NCI-H1436 (cell line): ENCODE measurements at places on chromosomes 7 and 10.

DNA sequence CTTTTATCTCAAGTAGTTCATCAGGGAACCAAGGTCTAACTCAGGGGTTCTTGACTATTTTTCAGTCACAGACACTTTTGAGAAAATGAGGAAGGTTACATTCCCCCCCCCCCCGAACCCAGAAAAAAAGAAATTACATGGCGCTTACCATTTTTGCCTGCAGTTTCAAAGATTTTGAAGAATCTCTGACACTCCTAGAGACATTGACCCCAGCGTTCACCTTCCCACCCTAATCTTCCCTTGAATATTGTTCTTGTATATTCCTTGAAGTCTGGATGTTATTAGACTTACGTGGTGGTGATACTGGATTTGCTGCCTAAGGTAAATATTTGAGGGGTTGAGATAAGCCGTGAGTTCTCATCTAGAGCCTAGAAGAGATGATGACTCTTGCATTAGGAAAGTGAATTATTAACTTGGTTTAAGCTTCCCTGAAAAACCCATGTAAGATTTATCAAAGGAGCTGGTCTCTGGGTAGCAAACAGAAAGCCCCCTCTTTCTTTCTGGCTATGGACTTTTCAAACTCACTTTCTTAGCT, 245.7 kb upstream of the FOXK1 start:
- DNase-seq: no peak

- no peak for DNase-seq
Measured at GRCh38 chr10:18008986-18009385, 57.3 kb downstream of the SLC39A12 start.

DNA sequence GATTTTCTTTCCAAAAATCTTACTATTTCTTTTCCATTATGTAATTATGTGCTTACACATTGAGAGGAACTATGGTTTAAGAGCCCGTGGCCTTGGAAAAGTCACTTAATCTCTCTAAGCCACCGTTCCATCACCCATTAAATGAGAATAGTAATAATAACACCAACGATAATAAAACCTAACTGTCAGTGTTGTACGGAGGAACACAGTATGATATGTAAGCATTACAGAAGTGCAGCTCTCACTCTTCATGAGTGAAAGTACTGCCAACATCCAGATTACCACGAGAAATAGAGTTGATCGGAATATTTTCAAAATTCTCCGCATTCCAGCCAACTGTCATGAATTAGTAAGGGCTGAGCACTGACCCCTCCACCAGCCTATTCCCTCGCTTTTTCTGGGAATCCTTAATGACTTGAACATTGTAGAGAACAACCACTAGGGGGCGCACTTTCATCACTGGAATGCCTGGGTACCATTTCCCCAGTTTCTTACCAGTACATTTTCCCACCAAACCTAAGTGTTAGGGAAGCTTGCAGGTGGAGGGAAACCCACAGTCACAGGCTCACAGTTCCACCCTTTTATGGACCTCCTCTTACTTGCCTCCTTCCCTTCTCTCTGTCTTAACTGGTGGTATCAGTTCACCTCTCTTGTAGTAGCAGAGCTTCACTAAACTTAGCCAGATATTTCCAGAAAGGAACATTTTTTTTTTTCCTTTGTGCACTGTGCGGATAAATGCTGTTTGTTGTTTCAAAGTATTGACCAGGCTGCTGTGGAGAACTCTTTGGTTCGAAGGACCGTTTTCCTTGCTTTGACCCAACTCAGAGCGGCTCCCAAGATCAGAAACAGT, 27.8 kb downstream of the NKX2-3 start:
- peak; percentile 1 for DNase-seq

DNA sequence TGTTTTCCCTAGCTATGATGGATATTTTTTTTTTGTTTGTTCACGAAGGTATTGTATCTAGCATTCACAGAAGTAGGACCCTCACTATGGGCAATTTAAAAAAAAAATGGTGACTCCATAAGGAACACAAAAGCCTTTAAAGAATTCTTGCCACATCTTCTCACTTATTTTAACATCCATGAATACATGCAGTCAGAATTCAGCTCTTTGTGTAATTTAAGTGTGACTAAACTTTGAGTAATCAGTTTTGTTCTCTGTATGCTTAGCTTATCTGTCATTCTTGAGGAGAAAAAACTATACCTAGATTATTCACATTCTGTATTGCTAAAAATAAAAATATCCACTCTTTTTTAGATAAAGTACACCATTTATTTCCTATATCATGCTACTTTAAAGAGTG, 313.2 kb upstream of the KCND2 start:
- DNase-seq: no peak

DNA sequence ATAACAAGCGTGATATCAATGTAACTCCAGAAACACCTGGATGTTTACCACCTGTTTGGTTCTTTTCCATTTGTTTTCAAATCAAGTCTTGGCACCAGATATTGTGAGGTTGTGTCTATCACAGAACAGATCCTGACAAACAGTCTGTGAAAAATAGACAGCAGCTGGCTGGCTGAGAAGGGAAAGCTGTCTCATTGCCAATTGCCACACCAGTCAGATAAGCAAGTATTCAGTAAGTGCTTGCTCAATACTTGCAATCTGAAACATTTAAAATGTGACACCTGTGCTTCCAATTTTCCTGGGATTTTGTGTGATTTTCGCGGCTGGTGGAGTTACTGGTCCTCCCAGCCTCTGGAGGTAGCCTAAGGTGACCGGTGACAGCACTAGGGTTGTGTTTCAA, 147.9 kb upstream of the MYO3A start:
- no peak for DNase-seq

DNA sequence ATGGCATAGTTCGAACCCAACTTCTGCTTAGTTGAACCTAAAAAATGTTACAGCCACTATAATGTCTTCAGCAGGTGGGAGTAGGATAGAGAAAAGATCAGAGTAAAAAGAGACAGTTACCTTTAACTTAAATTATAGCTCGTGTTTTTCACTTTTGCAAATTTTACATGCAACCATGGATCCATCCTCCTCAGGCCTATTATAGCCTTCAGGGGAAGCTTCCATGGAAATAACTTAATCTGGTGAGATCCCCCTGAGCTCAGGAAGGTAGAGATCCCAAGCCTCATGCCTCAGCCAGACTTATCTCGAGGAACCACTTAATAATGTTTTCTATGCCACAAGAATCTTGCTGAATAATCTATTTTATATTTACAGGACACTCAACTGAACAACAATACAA, 159.4 kb upstream of the FAM3C start:
- DNase-seq: no peak

- DNase-seq: peak; percentile 19
Measured at GRCh38 chr7:87036985-87037384, 22.5 kb downstream of the ELAPOR2 start.

DNA sequence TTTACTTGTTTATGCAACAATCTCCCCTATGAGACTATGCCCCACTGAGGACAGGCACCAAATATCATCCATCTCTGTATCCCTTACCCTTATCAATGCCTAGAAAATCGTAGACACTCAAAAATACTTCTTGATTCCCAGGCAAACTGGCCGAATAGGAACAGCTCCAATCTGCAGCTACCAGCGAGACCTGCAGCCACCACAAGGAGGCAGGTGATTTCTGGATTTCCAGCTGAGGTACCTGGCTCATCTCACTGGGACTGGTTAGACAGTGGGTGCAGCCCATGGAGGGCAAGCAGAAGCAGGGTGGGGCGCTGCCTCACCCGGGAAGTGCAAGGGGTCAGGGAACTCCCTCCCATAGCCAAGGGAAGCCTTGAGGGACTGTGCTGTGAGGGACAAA, 10.8 kb upstream of the PPP1R3C start:
- no peak for DNase-seq
